ENCODE measurements at places on chromosomes 2 and 18. TPM values are rescaled to one million over a fixed set of nuclear protein-coding genes. Genes with fewer than 3 reads are reported as not detected.

GRCh38 chr2:43541165-43541564 is 54.7 kb downstream of the THADA start:
- DNase-seq, result no peak

DNA sequence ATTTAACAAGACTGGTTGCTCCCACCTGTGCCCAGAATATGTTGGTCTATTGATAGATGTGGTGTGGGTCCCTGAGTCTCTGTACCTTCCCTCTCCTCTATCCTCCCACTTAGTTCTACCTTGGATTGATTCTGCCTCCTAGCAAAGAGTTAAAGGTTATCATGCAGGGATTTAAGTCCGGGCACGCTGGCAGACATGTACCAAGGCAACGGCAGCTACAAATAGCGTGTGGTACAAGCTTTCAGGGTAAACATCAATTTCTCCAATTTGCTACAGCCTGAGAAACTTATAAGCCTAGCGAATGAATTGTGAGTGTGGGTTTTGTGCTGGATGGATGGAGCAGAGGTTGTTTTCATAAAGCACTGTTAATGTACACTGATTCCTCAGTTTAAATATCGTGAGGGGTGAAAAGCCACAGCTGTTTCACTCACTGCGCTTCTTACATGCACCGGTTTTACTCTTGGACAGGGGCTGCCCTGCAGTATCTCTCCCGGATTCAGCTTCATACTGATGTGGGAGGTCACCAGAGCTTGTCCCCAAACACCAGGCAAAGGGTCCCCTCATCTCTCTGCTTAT is 289.8 kb downstream of the ICOS start:
- DNase-seq, result no peak

DNA sequence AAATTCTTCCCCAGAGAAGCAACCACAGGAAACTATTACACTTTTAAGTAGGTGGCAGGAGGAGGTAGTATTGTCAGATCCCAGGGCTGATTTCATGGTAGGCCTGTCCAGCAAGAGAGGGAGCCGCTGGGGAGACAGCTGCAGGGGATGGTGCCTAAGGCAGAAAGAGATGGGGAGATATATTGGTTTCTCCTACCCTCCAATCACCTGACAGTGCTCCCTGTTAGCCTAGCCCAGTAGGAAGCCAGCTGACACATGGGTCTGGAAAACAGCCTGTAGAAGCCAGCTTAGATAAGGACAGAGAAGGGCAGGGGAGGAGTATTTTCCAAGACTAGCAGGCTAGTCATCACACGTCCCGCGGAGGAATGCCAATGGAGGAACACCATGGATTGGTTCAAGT is 8.2 kb upstream of the SPOPL start:
- DNase-seq, result no peak

DNA sequence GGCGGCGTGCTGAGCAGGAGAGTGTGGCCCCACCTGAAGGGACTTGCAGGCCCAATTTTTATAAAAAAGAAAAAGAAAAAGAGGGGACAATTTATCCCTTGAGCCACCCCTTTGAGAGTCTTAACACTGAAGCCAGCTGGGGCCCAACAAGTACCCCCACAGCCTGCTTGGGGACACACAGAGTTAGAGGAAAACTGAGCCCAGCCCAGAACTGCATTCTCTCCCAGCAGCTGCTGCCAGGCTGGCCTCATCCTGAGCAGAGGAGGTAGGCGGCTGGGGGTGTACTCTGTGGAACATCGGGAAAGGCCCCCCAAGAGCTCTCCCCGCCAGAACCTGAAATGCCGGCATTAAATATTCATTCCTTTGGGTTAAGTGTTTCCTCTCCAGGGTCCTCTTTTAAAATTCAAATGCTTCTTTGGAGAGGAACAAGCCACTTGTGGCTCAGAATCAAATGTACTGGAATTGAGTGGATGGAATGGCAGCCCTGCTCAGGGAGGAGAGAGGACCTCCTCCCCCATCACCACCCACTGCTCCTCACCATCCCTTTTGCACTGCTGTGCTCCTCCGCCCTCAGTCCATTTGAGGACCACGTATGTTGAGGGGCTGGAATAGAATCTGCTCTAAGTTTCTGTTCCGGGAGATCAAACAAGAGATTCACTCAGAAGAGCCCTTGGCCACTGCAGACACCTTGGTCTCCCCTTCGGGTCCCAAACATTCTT is 45.6 kb downstream of the C1QL2 start:
- DNase-seq, result no peak

- DNase-seq, result no peak
Observed at GRCh38 chr2:133654949-133655348, 86.7 kb upstream of the NCKAP5 start.

- no peak for DNase-seq
Observed at GRCh38 chr2:111698089-111698488, 185.9 kb downstream of the ANAPC1 start.

GRCh38 chr18:65706646-65707045 is 44.2 kb upstream of the CDH7 start:
- no peak for DNase-seq

DNA sequence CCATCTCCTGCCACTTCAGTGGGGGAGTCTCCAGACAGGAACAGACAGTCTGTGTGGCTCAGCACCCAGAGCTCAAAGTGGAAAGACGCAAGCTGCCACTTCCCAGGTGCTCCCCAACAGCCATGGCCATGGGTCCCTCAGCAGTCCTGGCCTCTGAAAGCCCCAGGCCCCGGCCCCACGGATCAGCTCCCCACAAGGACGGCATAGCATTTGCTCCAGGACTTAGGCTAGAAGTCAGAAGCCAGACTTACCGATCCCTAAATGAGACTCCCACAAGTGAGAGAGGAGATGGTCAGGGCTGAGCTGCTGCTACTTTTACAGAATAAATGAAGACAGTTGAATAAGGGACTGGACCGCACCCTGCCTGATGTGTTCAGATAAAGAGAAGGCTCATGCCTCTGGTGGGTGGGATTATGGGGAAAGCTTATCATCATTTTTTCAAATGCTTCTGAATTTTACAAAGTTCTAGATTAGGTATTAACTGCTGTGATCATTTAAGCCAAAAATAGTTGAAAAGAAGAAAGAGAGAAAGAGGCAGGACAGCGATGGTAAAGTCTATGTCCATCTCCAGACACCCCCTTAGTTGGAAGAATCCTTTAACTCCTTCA is 50.5 kb downstream of the ADD2 start:
- DNase-seq, result no peak

Gene HTR2B
- not detected for total RNA-seq

Gene RASGRP3
- total RNA-seq, result 0.07 TPM

Gene KYNU
- total RNA-seq, result 0.26 TPM

Gene PRPF40A
- 136 TPM for total RNA-seq

Gene EPB41L3
- 13.1 TPM for total RNA-seq
